Amniotic stem cell (primary cell): ENCODE measurements at places on chromosomes 6 and 20.

DNA sequence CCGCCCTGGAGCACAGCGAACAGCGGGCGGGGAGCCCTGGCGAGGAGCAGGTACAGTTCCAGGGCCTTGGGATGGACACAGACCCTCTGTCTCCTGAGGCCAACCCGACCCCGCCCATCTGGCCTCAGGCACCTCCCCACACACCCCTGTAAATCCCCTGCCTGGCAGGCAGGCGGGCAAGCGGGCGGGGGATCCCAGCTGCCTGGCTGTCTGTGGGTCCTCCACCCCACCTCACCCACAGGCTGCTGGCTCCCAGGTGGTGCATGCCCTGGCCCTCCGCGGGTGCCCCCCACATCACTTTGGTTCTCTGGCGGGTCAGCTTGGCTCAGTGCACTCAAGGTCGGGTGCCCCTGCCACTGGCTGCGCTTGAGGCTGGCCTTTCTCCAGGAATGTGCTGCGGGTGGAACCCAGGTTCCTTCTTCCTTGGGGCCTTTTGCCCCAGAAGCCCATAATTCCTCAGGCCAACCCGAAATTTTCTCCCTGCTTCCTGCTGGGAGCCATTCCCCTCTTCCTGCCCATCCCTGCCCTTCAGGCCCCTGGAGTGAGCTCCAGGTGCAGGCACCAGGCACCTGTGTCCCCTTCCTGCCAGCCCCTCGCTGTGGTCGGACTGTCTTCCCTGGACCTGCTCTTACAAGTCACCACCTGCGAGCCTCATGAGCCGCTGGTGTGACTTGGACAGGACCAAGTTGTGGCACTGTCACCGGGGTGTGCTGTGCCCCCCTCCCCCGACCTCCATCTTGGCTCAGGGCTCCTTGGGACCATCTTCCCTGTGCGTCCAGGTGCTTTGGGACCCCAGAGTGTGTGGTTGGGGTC is 5.3 kb upstream of the TNFRSF6B start:
- DNase-seq, result no peak

- no peak for DNase-seq
Measured at GRCh38 chr6:24667378-24667803, 514 bp downstream of the ACOT13 start.

DNA sequence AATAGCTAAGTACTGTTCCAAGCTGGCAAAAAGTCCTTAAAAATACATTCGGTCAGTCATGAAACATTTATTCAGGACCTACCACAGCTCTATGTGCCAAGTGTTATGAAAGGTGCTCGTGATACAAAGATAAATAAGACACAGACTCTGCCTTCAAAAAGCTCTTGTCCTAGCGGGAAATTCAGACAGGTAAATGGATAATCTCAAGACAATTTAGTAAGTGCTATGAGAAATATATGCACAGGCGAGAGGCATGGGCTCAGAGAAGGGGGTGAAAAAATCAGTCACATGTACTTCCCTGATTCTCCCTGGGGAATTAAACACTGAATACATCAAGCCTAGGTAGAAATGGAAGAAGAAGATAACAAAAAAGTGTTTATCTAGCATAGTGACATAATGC is 49.8 kb upstream of the HEY2 start:
- no peak for DNase-seq

GRCh38 chr6:12899046-12899833 is 182.7 kb downstream of the PHACTR1 start:
- no peak for DNase-seq

DNA sequence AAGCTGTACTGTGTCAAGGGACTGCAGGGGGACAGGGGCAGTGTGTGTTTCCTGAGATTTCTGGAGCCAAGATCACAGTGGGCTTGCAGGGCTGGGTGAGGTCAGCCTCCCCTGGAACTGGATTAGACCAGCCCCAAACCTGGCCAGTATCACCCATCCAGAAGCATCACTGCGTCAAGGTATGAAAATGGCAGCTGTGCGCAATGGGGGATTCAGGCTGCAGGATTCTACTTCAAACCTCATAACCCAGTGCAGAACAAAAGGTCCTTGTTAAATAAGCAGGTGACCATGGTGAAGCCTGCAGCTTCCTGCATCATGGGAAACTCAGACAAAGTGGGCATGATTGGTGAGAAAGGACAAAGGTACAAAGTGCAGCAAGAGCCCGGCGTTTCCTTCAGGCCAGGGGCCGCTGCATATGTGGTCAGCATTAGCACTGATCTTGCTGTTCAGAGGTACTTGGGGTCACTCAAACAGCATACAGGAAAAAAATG is 33.4 kb downstream of the TRAF3IP2 start:
- no peak for DNase-seq

DNA sequence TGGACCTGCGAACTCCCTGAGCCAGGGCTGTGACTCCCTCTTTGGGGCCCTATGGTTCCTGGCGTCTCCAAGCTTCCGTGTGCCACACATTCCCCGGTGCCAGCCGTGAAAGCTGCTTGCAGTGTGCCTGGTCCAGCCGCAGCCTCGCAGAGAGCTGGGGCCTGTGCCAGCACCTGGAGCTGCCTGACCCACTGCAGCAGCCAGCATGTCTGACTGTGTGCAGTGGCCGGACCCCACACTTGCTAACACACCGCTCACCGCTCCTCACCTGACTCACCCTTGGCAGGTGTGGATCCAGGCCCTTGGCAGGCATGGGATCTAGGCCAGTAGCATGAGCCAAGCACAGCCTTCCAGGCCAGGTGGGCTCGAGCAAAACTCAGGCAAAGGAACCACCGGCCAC is 227.5 kb downstream of the OTOR start:
- no peak for DNase-seq

GRCh38 chr6:137792160-137793033 is 74.7 kb upstream of the TNFAIP3 start:
- no peak for DNase-seq

DNA sequence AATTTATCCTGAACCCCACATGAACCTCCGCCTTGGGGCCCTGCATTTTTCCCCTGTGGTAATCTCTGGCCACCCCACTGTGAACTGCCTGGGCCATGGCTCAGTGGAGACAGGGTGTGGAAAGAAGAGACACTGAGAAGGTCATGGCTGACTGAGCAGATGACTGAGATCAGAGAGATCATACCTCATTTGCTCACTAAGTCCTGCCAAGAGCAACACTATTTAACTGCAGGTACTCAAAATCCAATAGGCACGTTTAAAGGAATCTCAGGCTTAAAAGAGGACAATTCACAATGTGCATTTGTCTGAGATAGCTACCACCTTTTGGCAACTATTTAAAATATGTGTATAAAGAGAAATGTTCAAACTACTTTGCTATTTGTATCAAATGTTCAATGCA is 305.0 kb downstream of the GMDS start:
- DNase-seq, result no peak

- DNase-seq, result no peak
Measured at GRCh38 chr6:139349464-139350020, 24.9 kb downstream of the CITED2 start.

- DNase-seq, result no peak
Measured at GRCh38 chr20:44616604-44616964, 34.2 kb downstream of the PKIG start.

DNA sequence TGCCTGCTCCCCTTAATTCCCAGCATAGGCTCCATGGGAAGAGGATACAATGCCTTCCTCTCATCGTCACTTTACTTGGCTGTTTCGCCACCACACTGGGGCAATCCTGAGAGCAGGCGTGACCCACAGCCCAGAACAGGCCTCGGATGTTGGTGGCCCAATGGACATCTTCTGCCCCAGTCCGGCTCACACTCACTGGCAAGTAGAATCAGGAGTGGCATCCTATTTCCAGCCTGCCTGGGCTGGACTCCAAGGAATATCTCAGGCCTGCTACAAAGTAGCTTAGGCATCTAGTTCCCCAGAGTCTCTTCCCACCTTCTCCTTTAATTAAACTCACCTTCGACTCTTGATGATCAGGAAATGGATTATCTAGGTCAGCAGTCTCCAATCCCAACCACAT is 110.5 kb downstream of the LRFN2 start:
- no peak for DNase-seq

GRCh38 chr6:74492587-74492986 is 713.3 kb downstream of the COL12A1 start:
- no peak for DNase-seq

- no peak for DNase-seq
Measured at GRCh38 chr20:62165762-62166399, 16.9 kb upstream of the MTG2 start.

DNA sequence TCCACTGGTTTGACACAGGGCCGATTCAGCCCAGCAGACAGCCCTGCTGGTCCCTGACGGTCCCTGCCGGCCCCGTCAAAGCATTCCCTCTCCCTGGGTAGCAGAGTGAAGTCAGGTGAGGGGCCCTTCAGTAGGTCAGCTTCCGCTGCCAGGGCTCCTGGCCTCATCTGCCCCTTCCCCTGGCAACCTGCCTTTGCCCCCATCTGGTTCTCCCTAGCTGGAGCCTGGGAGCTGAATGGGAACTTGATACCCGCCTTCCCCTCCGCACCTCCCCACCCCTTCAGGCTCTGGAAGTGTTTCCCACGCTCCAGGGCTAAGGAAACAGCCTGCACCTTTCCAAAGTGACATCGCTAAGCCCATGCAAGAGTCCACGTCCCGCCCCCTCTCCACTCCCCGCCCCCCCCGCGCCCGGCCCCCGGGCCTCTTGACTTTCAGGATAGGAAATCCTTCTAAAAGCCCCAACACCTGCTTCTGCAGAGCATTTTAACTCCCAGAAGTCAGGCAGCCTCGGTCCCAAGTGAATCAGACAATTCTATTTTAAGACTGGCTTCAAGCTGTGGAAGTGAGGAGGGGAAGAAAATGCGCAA is 53.3 kb downstream of the ISM1 start:
- no peak for DNase-seq

- DNase-seq, result peak; percentile 86
Measured at GRCh38 chr6:75243333-75244062, at the start of gene COX7A2. TSS of gene COX7A2 (minus strand) at chr6:75243801. CDS start at chr6:75243734, 67 bp downstream.

DNA sequence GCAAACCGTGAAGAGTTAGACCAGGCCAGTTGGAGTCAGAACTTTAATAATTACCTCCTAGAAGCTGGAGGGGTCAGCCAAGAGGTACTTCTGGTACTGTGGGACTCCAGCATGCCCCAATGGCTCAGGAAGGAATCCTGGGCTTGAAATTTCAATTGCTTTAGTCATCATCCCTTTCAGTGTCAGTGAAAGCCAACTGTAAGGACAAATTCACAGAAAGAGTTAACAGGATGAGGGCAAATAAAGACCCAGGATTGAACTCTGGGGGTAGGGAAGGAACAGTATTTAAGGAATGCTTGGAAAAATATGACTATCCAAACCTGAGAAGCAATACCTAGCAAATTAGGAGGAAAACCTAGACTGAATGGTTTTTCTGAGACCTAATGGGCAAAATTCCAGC is 735.1 kb upstream of the MARCKS start:
- peak; percentile 46 for DNase-seq

DNA sequence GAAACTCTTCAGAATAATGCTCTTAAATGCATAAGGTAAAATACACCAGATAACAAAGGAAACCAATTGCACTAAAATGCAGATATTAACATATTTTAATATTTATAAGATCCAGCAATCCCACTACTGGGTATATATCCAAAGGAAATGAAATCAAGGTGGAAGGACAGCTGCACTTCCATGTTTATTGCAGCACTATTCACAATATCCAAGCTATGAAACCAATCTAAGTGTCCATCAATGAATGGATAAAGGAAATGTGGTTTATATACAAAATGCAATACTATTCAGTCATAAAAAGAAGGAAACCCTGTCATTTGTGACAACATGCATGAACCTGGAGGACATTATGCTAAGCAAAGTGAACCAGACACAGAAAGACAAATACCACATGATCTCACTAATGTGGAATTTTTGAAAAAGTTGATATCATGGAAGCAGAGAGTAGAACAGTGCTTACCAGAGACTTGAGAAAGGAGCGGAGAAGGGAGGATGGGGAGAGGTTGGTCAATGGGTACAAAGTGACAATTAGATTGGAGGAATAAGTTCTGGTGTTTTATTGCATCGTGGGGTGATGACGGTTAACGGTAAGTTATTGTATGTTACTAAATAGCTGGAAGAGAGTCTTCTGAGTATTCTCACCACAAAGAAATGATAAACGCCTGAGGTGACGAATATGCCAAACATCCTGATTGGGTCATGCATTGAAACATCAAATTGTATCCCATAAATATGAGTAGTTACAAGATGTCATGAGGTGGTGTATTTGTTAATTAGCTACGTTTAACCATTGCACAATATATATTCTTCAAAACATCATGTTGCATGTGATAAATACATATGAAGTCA is 37.9 kb upstream of the RNF24 start:
- DNase-seq, result no peak

- DNase-seq, result no peak
Measured at GRCh38 chr6:120278689-120279396, 929.3 kb upstream of the MAN1A1 start.

DNA sequence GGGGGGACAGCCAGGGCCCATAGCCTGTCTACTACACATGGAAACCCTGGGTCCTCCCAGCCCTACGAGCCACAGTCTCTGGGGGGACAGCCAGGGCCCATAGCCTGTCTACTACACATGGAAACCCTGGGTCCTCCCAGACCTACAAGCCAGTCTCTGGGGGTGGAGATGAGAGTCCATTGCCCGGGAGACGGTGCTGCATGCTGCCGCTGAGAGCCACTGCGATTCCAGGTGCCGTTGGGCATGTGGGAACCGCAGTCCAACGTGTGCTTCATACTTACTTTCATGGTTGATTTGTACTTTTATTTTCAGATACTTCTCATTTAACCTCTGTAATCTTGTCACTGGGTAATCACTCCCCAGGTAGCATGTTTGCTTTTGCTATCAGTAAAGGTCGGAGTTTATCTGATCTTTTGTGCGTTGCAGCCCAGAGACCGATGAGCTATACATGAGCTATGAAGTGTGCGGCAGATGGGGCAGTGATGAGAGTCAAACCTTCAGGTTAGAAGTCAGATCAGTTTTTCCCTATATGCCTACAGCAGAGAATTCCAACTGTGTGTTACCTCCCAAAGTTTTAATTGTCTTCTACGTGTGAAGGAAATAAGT is 58.2 kb downstream of the SMOC2 start:
- DNase-seq, result no peak

GRCh38 chr6:88360203-88360797 is 194.2 kb upstream of the CNR1 start:
- no peak for DNase-seq

DNA sequence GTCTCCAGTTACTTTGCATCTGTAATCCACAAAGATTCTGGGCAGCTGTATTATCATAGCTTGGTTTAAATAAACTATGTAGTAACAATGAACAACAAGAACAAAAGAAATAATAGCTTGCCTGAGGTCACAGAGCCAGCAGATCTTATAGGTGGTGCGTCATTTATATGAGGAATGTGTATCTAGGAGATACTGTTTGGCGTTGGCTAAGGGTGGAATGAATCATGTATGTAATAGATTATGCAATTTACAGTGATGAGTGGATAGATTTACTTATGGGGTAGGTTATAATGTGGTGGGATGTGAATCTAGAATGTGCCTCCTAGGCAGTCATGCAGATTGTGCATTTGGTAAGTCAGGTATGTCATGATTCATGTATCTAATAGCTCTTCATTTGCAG is 42.8 kb downstream of the HNF4A start:
- no peak for DNase-seq

GRCh38 chr6:20893412-20893811 is 359.2 kb downstream of the CDKAL1 start:
- no peak for DNase-seq

- peak; percentile 33 for DNase-seq
Measured at GRCh38 chr20:1478566-1478965, 11.9 kb upstream of the NSFL1C start.
